ENCODE measurements at places on chromosomes 1 and 21.

- DNase-seq = no peak
Measured at GRCh38 chr1:160789702-160790611, 6.0 kb upstream of the LY9 start.

DNA sequence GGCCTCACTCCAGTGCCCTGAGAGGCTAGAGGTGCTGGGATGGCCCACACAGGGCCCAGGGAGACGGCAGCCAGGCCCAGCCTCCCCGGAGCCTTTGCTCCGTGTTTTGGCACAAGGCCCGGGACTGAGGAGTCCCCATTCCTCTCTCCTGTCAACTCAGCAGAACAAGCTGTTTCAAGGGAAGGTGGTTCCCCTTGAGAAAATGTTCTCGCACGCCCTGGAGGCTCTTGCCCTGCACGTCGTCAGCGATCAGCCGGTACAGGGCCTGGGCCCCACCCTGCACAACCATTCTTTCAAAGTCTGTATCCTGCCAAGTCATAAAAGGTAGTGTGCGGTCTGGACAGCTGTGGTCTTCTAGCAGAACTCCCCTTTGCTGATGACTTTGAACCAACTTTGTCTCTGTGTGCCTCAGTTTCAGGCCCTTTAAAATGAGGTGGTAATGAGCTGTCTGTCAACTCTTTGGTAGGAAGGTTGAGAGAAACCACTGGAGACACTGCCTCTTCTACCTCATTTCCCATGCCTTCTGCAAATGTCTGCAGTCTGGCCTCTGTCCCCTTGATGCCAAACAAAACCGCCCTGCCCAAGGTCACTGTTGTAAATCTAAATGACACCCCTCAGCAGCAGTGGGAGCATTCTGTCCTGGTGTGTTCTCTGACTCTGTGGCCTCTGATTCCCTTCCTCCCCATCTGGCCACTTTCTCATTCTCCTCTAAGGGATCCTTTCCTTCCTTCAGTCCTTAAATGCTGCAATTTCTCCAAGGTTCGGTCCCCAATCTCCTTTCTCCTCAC, 138.6 kb upstream of the JUN start:
- no peak for DNase-seq

DNA sequence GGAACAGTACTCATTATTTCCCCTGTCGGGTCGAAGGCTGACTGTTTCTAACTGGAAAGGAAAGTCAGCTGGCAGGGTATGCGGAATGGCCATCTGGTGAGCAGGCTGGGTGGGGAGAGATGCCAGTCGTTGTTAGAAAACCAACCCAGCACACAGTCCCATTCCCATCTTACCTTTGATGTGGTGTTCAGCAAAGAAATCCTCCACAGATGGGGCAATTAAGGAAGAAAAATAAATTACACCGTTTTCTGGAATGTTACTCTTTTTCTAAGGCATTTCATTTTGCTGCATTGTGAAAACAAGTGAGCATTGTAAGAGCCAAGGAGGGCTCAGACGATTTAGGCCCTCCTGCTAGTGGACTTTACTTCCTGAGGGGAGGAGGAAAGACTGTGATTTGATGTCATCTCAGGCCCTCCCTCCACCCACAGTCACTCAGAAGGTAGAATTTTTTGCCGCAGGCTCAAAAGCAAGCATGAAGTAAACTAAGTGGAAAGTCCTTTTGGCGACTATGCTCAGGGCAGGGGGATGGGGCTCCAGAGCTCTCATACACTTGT, at the start of gene SLC16A4:
Gene SLC16A4 (minus strand): TSS at position 335 of the 554 bp plus-strand sequence. CDS start 1,703 bp downstream, outside the sequence.
- no peak for DNase-seq

DNA sequence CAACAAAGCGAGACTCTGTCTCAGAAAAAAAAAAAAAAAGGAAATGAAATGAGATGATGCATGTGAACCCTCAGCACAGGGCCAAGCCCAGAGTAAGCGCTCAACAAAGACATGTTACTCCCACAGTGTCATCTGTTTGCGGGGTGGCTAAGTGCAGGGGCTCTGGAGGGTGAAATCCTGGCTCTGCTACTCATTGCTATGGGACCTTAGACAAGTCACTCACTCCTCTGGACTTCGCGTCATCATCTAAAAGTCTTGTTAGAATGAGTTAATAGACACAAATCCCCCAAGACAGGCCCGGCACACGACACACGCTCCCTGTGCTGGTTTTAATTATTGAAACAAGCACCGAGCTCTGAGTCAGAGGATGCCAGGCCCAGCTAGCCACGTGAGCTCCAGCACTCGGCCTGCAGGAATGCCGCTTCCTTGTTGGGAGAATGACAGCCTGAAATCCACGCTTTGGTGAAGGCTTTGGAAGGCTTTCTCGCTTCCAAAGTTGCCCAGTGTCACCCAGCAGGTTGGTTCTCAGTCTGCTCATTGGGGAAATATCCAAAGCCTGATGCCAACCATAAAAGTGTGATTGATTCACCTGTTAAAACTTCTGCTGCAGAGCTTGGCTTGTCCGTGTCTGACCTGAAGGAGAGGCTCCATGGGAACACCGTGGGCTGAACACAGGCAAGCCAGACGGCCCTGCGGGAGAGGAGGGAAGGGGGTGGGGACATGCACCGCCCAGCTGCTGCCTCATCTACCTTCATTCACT, 36.7 kb upstream of the TARDBP start:
- DNase-seq = no peak

GRCh38 chr1:26913754-26914619, at the start of gene NR0B2:
NR0B2 (minus strand) TSS chr1:26913975; CDS start chr1:26913940, 35 bp downstream.
- DNase-seq = no peak
